ENCODE measurements at places on chromosomes 11 and 22.

GRCh38 chr22:38163844-38164550, 17.6 kb downstream of the PLA2G6 start:
- DNase-seq: no peak

DNA sequence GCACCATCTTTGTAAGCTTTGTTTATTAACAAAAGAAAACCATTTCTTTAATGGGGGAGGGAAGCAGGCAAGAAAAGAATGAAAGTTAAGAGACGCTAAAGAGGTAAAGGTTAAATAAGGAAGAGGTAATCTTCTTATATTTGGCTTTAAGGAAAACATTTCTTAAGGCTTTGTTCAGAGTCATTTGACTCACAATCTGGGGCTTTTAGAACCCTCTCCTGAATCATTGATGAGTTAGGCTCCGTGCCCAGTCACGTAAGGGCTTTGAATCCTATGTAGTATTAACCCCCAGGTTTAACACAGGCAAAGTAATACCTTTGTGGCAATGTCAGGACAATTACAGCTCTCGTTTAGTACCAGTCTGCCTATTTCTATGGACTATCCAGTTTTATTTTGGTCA, 26.1 kb downstream of the MADD start:
- DNase-seq: no peak

GRCh38 chr11:6022956-6023355, 7.6 kb downstream of the OR56A1 start:
- peak; percentile 14 for DNase-seq

DNA sequence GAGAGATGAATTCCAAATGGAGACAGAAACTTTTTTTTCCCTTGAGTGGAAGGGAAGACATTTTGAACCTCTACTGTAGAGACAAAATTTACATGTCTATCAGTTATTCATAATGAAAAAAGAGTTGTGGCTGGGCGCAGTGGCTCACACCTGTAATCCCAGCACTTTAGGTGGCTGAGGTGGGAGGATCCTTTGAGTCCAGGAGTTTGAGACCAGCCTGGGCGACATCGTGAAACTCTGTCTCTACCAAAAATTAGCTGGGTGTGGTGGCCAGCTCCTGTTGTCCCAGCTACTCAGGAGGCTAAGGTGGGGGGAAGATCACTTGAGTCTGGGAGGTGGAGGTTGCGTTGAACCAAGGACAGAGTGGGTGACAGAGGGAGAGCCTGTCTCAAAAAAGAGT, 4.1 kb downstream of the EED start:
- DNase-seq: no peak

DNA sequence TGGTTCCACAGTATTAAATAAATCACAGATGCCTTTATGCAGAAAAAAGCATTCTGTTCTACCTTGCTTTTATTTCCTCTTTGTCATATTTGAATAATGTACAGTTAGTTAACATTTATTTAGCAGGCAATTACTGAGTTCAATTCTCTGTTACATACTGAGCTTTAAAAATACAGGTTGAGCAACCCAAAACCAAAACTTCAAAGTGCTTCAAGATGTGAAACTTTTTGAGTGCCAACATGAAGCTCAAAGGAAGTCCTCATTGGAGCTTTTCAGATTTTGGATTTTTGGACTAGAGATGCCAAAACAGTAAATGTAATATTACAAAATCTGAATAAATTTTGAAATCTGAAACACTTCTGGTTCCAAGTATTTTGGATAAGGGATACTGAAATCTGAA, 54.1 kb downstream of the PDHX start:
- DNase-seq: no peak

DNA sequence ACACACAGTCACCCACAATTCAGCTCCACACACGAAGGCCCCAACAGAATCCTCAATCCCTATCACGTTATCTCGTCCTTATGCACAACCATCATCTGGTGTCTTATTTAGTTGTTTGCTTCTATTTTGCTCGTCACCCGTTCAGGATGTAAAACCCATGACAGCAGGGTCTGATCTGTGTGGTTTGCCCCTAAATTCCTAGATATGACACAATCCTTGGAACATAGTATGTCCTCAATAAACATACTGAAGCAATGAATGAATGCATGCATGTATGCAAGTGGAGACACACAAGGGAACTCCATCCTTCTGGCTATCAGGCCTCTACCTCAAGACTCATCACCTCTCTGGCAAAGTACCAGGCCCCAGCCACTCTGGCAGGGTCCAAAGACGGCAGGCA, 20.2 kb downstream of the STARD10 start:
- no peak for DNase-seq
